Effector memory CD8-positive, alpha-beta T cell (primary cell): ENCODE measurements at places on chromosomes 1 and 21.

GRCh38 chr1:199855580-199855979 lies 171.9 kb upstream of the NR5A2 start:
- no peak overlapping the region for H3K4me3 ChIP-seq
- no peak overlapping the region for H3K27ac ChIP-seq
- H3K36me3 ChIP-seq, result no peaks in the 10 kb centered on the region
- no peak for DNase-seq
- H3K27me3 ChIP-seq, result peaks cover 9% of the 10 kb centered on the region

DNA sequence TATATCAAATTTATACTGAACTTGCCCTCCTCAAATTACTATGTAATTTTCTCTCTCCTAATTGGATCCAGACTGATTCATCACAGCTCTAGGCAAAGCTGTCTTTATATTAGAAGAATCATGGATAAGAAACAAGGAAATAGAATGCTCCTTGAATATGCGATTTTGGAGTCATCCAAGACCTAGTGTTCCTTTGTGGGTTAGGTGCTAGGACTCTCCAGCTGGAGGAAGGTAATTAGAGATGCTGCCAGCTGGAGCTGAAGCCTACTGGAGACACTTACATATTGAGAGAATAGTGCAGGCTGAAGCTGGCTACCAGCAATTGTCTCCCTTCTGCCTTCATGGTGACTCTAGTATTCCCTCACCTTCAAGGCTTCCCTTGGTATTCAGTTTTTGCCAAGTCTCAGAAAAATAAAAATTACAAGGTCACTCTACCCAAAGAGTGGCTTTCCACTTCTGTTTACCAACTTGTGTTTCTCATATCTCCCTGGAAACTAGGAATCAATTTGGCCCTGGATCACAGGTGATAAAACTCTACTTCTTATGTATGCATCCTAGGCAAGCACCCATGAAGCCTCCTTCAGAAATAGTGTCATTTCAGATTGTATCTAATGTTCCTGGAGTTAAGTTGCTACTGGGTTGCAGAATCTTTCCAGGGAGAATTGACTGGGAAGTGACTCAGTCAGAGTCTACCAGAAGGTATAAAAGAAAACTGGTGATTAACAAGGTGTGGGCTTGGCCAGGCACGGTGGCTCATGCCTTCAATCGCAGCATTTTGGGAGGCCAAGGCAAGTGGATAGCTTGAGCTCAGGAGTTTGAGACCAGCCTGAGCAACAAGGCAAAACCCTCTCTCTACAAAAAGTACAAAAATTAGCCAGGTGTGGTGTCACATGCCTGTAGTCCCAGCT lies 24.4 kb upstream of the DOCK7 start:
- DNase-seq, result no peak
- H3K36me3 ChIP-seq, result no peaks in the 10 kb centered on the region
- no peaks in the 10 kb centered on the region for H3K4me1 ChIP-seq
- H3K27ac ChIP-seq, result no peak overlapping the region

DNA sequence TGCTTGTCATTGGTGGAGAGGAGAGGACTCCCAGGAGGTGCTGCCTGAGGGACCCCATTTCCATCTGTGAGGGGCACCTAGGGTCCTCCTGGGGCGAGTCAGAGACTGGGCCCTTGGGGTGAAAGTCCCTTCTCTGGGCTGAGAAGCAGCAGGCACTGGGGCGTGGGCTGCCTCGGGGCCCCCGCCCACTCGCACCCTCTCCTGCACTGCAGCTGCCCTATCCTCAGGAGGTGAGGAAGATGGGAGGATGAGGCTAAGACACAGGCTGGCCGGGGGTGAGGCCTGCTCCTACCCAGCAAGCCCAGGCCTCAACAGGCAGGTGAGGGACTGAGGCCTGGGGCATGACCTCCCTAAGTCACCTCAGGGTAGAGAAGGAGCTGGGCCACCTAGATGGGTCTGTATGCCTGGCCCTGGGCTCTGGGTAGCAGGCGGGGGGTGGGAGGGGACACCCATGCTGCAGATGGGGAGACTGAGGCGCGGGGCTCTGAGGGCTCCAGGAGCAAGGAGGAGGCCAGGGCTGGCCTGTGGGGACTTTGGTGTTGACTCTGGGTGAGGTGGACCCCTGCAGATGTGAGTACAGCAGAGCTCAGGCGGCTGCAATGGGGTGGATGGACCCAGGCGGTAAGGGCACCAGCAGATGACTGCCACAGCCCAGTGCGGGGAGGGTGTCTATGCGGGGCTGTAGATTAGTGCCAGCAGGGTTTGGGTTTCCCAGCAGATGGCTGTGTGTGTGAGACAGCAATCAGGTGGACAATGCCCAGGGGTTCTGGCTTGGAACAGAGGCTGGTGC lies 10.4 kb upstream of the ZNF669 start:
- no peak overlapping the region for H3K4me3 ChIP-seq
- peaks cover 11% of the 10 kb centered on the region for H3K4me1 ChIP-seq
- H3K27me3 ChIP-seq, result peaks cover 24% of the 10 kb centered on the region

DNA sequence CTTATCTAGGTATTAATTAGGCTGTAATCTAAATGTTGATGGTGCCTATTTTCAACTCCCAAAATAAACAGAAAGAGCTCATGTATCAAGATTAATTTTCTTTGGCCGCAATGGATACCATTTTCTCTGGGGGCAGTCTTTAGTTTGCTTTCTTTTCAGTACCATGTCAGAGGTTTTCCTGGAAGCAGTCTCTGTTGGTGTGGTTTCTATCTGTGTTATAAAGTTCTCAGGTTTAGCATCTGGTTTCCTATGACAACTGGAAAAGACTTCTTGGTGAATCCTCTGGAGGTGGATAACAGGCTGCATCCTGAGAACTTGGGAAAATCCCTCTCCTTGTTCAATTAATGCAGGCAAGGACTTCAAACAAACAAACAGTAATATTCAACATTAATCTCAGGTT lies 38.7 kb upstream of the BATF3 start:
- no peak for DNase-seq
- H3K27me3 ChIP-seq, result no peaks in the 10 kb centered on the region
- no peak overlapping the region for H3K4me3 ChIP-seq
- H3K27ac ChIP-seq, result no peak overlapping the region
- peaks cover 15% of the 10 kb centered on the region for H3K4me1 ChIP-seq

DNA sequence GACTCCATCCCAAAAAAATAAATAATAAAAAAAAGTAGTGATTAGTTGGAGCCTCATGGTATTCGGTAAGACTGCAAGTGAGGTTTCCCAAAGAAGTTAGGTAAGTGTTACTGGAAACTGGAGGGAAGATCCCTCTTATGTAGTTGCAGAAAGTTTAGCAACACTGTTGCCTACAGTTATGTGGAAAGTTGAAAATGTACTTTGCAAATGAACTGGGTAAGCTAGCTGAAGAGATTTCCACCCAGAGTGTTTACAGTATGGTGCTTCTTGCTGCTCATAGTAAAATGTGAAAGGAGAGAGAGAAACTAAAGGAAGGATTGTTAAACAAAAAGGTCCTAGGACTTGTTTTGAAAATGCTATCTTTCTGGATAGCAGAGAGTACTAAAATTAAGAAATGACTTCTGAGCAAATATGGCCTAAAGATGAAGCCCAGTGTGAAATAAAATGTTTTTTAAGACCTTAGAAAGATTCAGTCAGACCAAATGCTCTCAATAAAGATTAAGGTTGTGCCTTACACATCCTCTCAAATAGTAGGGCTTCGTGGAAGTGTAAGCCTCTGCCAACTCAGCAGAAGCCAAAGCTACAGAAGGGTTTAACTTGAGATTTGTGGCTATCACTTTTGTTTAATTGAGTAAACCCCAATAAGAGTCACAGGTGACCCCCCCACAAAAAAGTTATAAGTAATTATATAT lies 31.5 kb downstream of the RPS6KC1 start:
- no peak overlapping the region for H3K4me3 ChIP-seq
- H3K27me3 ChIP-seq, result no peaks in the 10 kb centered on the region
- peaks cover 16% of the 10 kb centered on the region for H3K4me1 ChIP-seq
- H3K27ac ChIP-seq, result peak overlapping the region; percentile 61
- DNase-seq, result no peak

- peak overlapping the region; percentile 68 for H3K27ac ChIP-seq
- no peak for DNase-seq
- H3K4me3 ChIP-seq, result no peak overlapping the region
- H3K27me3 ChIP-seq, result no peaks in the 10 kb centered on the region
Measured at GRCh38 chr1:31626223-31627207, 9.0 kb downstream of the HCRTR1 start.

DNA sequence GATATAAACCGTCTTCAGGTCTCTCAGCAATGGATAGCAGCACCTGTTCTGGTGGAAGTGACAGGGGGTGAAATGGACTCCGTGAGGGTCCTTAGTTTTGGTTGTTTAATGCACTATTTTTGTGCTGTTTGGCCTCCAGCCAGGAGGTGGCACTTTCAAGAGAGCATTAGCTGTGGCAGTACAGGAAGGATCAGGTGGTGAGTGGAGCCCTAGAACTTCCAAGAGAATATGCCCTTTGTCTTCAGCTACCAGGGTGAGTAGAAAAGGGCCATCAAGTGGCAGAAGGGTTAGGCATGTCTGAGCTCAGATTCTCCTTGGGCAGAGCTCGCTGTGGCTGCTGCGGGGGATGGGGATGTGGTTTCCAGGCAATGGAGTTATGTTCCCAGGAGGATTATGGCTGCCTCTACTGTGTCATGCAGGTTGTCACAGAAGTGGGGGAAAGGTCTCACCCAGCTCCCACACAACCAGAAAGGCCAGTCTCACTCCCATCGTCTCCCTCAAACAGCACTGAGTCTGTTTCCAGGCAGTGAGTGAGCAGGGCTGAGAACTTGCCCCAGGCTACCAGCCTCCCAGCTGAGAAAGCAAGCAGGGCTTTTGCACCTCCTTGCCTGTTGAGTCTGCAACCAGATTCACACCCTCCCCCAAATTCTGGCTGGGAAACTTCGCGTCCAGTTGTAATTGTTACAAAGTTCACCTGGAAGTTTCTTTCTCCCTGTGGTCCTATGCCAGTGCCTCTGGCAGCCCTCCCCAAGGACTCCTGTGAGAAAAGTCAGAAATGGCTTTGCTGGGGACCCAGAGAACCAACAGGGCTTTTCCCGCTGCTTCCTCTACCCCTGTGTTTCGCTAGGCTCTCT lies 39.1 kb upstream of the TTLL7 start:
- no peaks in the 10 kb centered on the region for H3K4me1 ChIP-seq
- H3K36me3 ChIP-seq, result no peaks in the 10 kb centered on the region
- DNase-seq, result no peak
- peaks cover 19% of the 10 kb centered on the region for H3K27me3 ChIP-seq
- H3K27ac ChIP-seq, result no peak overlapping the region

DNA sequence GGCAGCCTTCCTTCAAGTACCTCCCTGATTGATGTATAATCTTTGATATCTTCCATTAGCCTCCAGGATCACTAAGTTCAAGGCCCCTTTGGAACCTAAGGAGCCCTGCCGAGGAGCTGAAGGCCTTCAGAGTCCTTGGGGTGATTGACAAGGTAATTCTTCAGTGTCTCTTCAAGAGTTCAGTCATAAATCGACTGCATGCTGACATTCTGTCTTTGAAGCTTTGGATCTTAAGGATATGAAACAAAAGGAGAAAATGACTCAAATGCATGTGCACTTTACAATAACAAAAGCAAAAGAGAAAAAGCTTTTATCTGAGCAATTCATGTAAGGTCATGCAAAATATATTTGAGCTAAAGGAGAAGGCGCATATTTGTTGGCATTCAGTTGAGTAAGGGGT lies 125.3 kb downstream of the RPS6KC1 start:
- H3K4me1 ChIP-seq, result no peaks in the 10 kb centered on the region
- peaks cover 10% of the 10 kb centered on the region for H3K36me3 ChIP-seq
- H3K27me3 ChIP-seq, result no peaks in the 10 kb centered on the region
- no peak for DNase-seq
- peak overlapping the region; percentile 7 for H3K27ac ChIP-seq

GRCh38 chr1:90973897-90974798 lies 47.7 kb downstream of the ZNF644 start:
- peaks cover 20% of the 10 kb centered on the region for H3K36me3 ChIP-seq
- peaks cover 46% of the 10 kb centered on the region for H3K4me1 ChIP-seq
- no peaks in the 10 kb centered on the region for H3K27me3 ChIP-seq
- no peak for DNase-seq
- H3K4me3 ChIP-seq, result no peak overlapping the region
